ENCODE measurements at places on chromosomes 7 and 10.

DNA sequence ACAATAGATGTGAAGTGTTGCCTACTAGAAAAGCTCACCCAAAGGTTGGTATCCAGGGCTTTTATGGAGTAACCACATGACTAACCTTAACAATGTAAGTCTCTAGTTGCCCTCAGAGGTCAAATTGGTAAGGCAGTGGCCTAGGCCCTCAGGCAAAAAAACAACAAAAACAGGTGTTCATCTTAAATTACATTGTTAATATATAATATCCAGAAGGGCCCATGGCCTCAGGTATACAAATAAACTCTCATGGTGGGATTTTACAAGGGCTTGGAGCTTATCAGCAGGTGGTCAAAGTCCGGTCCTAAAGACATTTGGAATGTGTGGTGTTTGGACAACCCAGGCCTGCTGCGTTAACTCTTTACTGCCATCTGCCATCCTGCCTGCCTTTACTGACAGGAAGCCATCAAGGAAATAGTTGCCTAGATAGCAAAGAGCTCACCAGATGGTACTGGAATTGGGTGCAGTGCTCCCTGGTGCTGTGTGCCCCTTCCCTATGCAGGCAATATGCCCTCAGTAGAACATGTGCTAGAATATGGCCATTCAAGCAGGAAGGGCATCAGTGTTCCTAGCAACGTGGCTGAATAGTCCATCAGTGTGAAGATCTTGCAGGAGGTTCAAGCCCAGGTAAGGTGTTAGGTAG is 36.2 kb downstream of the TOMM7 start:
- no peak for DNase-seq

- DNase-seq = no peak
Observed at GRCh38 chr7:155487509-155488482, 29.9 kb downstream of the EN2 start.

DNA sequence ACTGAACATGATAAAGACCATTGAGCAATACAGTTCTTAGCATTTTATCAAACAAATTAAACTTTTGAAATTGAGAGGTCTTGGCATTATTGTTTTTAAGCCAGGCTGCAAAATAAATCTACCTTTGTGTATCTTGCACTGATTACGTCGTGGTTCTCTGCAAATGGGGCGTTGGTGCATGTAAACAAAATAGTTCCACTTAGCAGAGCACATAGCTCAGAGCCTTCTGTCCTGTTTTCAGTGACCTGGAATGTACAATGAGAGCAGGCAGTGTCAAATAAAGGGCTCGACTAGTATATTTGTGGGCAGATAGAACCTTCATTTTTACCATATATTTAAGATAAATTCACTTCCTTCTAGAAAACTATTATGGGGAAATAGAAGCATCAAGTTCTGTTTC is 333.9 kb upstream of the SMIM30 start:
- no peak for DNase-seq

DNA sequence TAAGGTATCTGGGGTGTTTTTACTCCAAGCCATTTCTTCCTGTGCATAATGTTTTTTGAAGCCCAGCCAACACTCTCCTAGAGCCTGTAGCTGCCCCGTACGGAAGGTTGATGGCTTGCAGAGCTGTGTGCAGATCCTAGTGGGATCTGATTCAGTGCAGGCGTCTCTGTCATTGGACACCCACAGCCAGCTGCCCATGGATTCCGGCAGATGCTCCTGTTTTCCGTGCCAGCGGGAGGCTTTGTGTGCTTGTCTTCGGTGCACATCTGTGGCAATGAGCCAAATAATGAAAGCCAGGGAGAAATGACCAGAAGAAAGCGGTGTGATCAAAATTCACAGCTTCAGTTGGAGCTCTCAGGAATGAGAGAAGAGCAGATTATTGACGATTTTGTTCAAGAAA is 426.4 kb downstream of the TYW1 start:
- DNase-seq = peak; percentile 83

DNA sequence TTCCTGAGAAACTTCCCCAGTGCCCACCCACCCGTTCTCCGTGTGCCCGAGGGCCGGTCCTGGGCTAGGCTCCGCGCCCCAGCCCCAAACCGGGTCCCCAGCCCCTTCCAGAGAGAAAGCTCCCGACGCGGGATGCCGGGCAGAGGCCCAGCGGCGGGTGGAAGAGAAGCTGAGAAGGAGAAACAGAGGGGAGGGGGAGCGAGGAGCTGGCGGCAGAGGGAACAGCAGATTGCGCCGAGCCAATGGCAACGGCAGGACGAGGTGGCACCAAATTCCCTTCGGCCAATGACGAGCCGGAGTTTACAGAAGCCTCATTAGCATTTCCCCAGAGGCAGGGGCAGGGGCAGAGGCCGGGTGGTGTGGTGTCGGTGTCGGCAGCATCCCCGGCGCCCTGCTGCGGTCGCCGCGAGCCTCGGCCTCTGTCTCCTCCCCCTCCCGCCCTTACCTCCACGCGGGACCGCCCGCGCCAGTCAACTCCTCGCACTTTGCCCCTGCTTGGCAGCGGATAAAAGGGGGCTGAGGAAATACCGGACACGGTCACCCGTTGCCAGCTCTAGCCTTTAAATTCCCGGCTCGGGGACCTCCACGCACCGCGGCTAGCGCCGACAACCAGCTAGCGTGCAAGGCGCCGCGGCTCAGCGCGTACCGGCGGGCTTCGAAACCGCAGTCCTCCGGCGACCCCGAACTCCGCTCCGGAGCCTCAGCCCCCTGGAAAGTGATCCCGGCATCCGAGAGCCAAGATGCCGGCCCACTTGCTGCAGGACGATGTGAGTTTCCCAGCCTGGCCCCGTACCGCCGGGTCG is at the start of gene SCD:
SCD (plus strand) TSS at position 469 of the 803 bp plus-strand sequence; CDS start at position 741, 272 bp downstream.
- peak; percentile 98 for DNase-seq

- no peak for DNase-seq
Observed at GRCh38 chr7:24417526-24418120, 133.6 kb downstream of the NPY start.

GRCh38 chr10:784403-785088 is 95.1 kb upstream of the DIP2C start:
- peak; percentile 65 for DNase-seq

GRCh38 chr7:109868215-109868860 is 1222.6 kb upstream of the LRRN3 start:
- peak; percentile 34 for DNase-seq

DNA sequence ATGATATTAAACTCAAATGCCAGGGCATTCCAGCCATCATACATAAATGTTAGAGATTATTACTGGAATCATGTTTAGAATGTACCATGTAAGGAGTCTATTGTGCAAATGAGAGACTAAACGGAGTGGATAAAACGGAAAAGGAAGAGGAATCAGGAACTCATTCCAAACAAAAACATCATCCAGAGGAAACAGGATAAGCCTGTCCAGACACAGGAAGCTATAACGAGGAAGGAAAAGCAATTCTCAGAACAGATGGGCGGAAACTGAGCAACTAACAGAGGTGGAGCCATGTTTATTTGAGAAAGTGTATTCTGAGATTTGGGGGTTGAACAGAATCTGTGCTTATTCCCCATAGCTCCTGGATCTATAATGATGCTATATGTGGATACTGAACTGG is 52.3 kb upstream of the TRIM24 start:
- DNase-seq = no peak

GRCh38 chr7:42448901-42449300 is 211.9 kb upstream of the GLI3 start:
- DNase-seq = no peak

GRCh38 chr10:79453392-79453791 is 8.0 kb upstream of the ZCCHC24 start:
- DNase-seq = no peak

GRCh38 chr7:36032361-36032818 is 120.7 kb upstream of the EEPD1 start:
- no peak for DNase-seq

DNA sequence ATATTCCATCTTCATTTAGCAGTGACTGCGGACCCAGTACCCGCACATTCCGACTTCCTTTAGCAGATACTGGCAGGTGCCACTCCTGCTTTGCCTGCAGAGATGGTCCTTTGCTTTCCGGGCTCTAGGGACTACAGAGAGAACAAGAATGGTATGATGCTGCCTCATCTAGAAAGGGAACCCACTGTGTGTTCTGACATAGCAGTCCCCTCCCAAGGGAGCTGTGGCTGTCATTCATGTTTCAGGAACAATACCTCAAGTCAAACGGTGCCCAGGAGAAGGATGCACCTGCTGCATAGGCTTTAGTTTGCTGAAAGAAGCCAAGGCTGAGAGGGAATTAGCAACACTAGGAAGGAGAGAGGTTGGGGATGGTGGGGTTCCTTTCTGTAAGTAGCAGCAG is 15.9 kb upstream of the TMEM72 start:
- DNase-seq = no peak

DNA sequence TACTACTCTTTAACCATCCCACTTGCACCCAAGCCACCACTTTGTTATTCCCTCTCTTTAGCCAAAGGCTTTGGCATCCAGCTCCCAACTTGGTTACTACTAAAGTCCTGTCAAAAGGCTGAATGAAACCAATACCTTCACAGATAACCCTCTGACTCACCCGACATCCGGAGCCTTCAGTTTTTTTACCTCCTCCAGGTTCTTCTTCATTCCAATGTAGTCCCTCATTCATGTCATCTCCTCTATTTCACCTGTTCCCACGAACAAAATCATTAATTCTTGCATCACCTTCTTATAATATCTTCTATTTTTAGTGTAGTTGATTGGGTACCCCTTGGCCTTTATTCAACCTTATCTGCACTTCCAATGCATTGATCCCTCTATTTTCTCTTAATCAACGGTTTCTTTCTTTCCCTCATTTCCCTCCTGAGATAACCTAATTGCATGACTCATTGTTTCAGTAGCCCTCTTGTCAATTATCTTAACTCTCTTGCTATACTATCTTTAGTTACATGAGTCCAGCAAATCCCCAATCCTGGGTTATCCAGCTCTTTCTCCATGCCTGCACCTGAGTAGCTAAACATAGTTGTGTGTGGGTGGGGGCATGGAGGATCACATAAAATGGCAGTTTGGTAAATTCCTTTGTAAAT is 87.2 kb upstream of the COL1A2 start:
- DNase-seq = no peak

GRCh38 chr10:124993736-124994451 is 52.0 kb downstream of the ZRANB1 start:
- DNase-seq = no peak

- DNase-seq = peak; percentile 7
Observed at GRCh38 chr7:112233048-112233697, 26.7 kb downstream of the ZNF277 start.

GRCh38 chr7:39733881-39734632 is 110.7 kb downstream of the RALA start:
- no peak for DNase-seq

- no peak for DNase-seq
Observed at GRCh38 chr7:85055906-85056305, 130.9 kb downstream of the SEMA3D start.

DNA sequence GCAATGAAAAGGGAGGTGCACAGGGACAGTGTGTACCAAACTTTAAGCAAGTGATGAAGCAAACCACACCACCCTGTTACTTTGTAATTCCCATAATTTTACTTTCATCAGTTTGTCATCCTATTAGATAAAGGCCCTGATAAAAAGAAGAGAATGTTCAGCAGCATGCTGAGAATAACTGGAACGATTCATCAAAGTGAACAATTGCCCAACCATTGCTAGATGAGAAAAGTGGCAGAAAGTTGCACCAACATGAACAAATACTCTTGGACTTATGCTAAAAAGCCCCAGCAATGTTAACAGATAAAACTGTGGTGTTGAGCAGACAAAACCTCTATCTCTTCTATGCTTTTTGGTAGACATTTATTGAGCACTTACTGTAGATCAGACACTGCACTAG is 75.5 kb upstream of the PCGF5 start:
- no peak for DNase-seq

- no peak for DNase-seq
Observed at GRCh38 chr10:103820101-103821062, 35.0 kb downstream of the SH3PXD2A start.

- DNase-seq = no peak
Observed at GRCh38 chr7:122790591-122790990, 87.9 kb upstream of the RNF148 start.

- peak; percentile 25 for DNase-seq
Observed at GRCh38 chr7:107501593-107501992, 31.7 kb downstream of the GPR22 start.

DNA sequence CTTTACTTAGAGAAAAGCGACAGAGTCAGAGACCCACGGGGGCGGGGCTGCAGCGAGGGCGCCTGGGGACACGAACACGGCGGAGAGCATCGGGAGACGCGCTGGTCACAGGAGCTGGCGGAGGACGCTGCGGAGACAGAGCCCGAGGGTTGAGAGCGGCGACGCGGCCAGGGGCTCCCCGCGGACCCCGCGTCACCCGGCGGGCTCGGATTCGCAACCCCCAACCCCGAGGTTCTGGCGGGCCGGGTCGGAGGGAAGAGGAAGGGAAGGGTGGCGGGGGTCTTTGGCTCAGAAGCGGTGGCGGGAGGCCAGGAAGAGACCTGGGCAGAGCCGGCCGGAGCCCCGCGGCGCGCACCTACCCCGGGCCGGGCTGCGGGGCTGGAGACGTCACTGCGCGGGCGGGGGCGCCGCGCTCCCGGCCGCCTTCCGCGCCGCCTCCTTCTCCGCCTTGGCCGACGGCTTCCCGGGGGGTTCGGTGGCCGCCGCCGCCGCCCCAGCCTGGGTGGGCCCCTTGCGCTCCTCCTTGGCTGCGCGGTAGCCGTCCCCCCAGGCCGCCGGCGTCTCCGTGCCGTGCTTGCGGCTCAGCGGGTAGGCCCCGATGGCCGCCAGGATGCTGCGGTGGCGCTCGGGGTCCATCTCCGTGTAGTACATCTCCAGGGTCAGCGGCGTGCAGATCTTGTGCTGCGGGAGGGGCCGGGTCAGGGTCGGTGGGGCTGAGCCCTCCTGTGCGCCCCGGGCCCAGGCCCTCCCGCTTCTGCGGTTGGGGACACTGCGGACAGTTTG is 11.1 kb downstream of the CALY start:
- DNase-seq = peak; percentile 52

DNA sequence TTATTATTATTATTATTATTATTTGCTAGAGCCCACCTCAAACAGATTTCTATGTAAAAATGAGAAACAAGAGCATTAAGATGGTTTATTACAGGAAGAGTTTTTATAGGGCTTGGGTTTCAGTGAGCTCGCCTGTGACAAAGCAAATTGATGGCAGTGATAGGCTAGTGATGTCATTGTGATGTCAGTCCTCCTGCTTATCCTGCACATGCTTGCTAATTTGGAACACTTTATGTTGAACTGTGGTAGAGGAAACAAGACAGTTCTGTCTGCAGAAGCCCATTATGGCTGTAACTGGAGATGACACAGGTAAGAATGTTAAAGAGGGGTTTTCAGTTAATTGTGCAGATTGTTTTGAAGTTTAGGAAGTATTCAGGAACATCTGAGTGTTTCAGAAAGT is 68.3 kb downstream of the CREM start:
- no peak for DNase-seq

- DNase-seq = peak; percentile 60
Observed at GRCh38 chr10:605632-606325, 83.7 kb downstream of the DIP2C start.

Measured in SK-N-DZ (cell line).